ENCODE measurements at places on chromosomes 1 and 21. TPM values are rescaled to one million over a fixed set of nuclear protein-coding genes. Genes with fewer than 3 reads are reported as not detected.

S100A3 gene
- not detected for total RNA-seq

EXO1 gene
- total RNA-seq, result 52.2 TPM

RYR2 gene
- total RNA-seq, result not detected

SAMD13 gene
- 0.34 TPM for total RNA-seq

C8B gene
- not detected for total RNA-seq

BATF3 gene
- total RNA-seq, result 89.8 TPM

ITPKB gene
- 38.5 TPM for total RNA-seq

DNA sequence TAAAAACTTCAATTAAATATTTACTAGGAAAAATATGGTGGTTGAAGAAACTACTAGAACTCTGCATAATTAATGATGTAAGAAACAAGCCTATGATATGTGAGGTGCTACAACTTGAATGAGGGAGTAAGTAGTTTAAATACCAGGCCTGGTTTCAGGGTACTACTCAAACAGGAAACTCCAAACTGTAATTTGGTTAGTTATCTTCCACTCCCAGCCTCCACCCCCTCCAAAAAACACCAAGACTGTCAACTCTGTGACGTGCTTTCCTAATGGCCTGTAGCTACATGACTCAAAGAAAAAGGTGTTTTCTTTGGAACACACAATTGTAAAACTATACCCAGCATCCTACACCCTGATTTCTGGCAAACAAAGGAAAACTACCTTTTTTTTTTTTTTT lies 55.9 kb upstream of the RCC1 start:
- H3K27me3 ChIP-seq, result no peaks in the 10 kb centered on the region
- peak overlapping the region; percentile 47 for H3K4me3 ChIP-seq
- peaks cover 42% of the 10 kb centered on the region for H3K4me1 ChIP-seq
- H3K36me3 ChIP-seq, result peaks cover 4% of the 10 kb centered on the region
- DNase-seq, result peak; percentile 49

- DNase-seq, result no peak
- no peaks in the 10 kb centered on the region for H3K4me1 ChIP-seq
- no peaks in the 10 kb centered on the region for H3K27me3 ChIP-seq
- no peak overlapping the region for H3K27ac ChIP-seq
- H3K36me3 ChIP-seq, result no peaks in the 10 kb centered on the region
- no peak overlapping the region for H3K4me3 ChIP-seq
These were observed 308.8 kb downstream of the AJAP1 start for GRCh38 chr1:4963251-4963650.

DNA sequence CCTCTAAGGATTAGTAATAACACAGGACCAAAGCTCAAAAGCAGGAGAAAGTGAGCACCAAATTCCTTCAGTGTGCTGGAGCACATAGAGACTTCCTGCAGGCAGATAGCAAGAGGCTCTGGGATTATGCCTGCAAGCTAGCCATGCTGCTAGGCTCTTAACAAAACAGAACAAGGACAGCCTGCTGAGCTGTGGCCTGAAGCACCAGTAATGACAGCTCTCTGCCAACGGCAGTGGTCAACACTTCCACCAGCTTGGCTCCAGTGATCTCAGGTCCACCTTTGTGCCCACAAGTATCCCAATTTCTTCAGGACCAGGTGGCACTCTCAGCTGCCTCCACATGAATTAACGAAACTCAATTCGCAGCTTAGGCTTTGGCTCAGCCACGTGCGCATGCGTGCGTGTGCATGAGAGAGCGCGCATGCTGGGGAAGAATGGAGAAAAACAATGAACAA lies 64.2 kb downstream of the SLC45A1 start:
- H3K36me3 ChIP-seq, result peaks cover 19% of the 10 kb centered on the region
- DNase-seq, result no peak
- no peak overlapping the region for H3K27ac ChIP-seq
- H3K27me3 ChIP-seq, result no peaks in the 10 kb centered on the region
- H3K4me1 ChIP-seq, result peaks cover 47% of the 10 kb centered on the region

- no peak overlapping the region for H3K27ac ChIP-seq
- no peaks in the 10 kb centered on the region for H3K27me3 ChIP-seq
- DNase-seq, result no peak
- no peaks in the 10 kb centered on the region for H3K36me3 ChIP-seq
- H3K4me3 ChIP-seq, result no peak overlapping the region
- H3K4me1 ChIP-seq, result no peaks in the 10 kb centered on the region
These were observed 37.6 kb upstream of the DESI2 start for GRCh38 chr1:244615301-244615700.

DNA sequence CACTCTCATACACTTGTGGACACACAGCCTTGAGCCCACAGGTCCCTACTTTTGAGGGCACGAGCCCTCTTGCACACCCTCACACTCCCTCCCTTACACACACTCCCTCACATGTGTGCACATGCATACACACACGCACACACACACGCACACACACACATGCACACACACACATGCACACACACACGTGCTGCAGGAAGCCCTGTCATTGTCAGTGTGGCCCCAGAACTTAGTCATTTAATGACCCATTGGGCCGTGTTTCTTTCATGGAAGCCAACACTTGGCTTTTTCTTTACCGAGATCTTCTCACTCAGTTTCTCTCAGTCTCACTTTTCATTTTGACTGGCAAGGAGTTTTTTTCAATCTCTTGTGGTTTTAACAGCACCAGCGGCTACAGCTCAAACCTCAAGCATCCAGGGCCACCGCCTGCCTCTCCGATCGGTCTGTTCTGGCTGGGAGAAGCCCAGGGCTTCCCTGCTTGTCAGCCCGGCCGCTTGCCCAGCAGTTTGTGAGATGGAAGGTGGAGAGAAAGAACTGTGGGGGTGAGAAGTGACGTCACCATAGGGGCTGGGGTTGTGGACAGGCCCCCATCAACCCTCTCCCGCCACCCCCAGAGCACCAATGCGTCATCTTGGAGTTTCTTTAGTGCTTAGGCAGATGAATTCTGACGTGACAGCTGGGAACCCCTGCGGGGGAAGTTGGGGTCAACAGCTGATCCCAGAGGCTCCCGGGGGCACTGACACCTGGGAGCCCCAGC lies 15.8 kb upstream of the TNFRSF8 start:
- peaks cover 18% of the 10 kb centered on the region for H3K4me1 ChIP-seq
- no peaks in the 10 kb centered on the region for H3K36me3 ChIP-seq
- H3K27me3 ChIP-seq, result no peaks in the 10 kb centered on the region
- DNase-seq, result peak; percentile 71
- no peak overlapping the region for H3K27ac ChIP-seq
- no peak overlapping the region for H3K4me3 ChIP-seq

GRCh38 chr1:50209749-50210148 lies 101.0 kb downstream of the ELAVL4 start:
- H3K36me3 ChIP-seq, result no peaks in the 10 kb centered on the region
- no peak overlapping the region for H3K27ac ChIP-seq
- no peak for DNase-seq
- no peaks in the 10 kb centered on the region for H3K27me3 ChIP-seq

DNA sequence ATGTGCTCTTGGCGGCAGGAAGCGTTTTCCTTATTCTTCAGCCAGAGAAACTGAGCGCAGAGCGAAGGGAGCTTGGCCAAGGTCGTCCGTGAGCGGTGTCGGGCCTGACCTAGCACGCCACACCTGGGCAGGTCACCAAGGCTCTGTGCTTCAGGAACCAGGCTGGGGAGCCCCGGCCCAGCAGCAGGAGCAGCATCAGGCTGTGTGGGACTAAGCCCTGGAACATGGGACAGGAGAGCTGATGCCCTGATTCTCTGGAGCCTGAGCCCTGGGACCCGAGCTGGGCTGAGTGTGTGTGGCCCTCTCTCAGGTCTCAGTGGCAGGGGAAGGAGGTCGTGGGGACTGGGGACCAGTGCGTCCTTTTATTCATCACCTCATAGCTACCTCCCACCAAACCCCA lies 65.2 kb upstream of the ABCG1 start:
- DNase-seq, result no peak
- no peaks in the 10 kb centered on the region for H3K4me1 ChIP-seq
- no peaks in the 10 kb centered on the region for H3K36me3 ChIP-seq
- H3K4me3 ChIP-seq, result no peak overlapping the region
- H3K27ac ChIP-seq, result no peak overlapping the region

GRCh38 chr21:36710729-36711048 lies 11.8 kb downstream of the SIM2 start:
- no peak overlapping the region for H3K27ac ChIP-seq
- no peak for DNase-seq
- H3K4me1 ChIP-seq, result peaks cover 9% of the 10 kb centered on the region
- H3K27me3 ChIP-seq, result peaks cover 77% of the 10 kb centered on the region

GRCh38 chr1:66251546-66251945 lies 282.4 kb upstream of the SGIP1 start:
- H3K4me3 ChIP-seq, result no peak overlapping the region
- H3K27me3 ChIP-seq, result no peaks in the 10 kb centered on the region
- peaks cover 76% of the 10 kb centered on the region for H3K4me1 ChIP-seq

GRCh38 chr1:1283821-1284220 lies 3.6 kb downstream of the SCNN1D start:
- H3K27ac ChIP-seq, result no peak overlapping the region
- no peak overlapping the region for H3K4me3 ChIP-seq
- no peaks in the 10 kb centered on the region for H3K27me3 ChIP-seq
- no peaks in the 10 kb centered on the region for H3K36me3 ChIP-seq

- H3K27ac ChIP-seq, result no peak overlapping the region
- H3K27me3 ChIP-seq, result no peaks in the 10 kb centered on the region
- no peak overlapping the region for H3K4me3 ChIP-seq
These were observed 9.9 kb upstream of the NADK start for GRCh38 chr1:1788136-1788535.

DNA sequence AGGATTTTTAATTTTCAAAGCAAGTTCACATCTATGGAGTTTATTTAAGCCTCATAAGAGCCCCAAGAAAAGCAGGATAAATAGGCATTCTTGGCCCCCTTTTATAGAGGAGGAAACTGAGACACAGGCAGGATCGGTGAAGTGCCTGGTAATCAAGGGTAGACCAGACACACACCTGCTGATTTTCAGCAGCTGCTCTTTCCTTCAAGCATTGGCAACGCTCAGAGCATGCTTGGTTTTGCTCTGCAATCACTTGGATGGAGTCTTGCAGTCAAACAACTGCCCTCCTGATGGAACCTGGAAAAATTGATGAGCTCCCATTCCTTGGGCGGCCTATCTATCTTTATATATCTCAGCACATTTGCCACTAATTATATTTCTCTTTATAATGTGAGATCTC lies 478.9 kb upstream of the CAMK1G start:
- no peak overlapping the region for H3K27ac ChIP-seq
- H3K4me1 ChIP-seq, result no peaks in the 10 kb centered on the region
- DNase-seq, result no peak
- H3K27me3 ChIP-seq, result peaks cover 2% of the 10 kb centered on the region
- no peaks in the 10 kb centered on the region for H3K36me3 ChIP-seq

DNA sequence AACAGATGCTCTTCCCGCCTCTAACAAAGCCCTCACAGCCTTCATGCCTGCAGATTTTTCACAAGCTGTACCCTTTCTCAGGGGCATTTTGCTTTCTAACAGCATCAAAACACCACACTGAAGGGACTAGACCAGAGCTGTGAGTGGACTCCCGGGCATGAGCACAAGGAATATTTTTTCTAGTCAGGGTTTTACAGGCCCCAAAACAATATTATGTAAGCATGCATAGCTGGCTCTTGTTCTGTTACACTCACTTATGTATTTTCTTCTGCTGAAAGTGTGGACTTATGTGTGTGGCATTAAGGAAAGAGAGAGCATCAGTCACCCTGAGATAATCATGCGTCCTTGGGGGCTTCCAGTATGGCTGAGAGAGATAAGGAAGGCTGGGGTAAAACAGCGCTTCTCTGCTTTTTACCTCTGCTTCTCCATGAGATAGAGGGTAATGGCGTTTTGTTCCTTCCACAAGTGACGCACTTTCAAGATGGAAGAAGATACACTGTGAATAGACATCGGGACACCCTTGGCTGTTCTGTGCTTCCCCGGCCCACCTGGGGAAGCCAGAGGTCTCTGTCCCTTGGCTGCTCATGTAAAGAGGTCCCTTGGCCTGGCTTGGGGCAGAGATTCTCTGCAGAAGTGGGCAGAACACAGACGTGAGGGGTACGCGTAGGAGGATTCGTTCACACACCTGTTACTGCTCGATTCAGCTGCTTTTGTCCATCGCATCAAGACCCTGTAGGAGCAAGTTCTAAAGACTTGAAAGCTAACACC lies 266.7 kb upstream of the RAB4A start:
- H3K27ac ChIP-seq, result no peak overlapping the region
- H3K4me3 ChIP-seq, result no peak overlapping the region
- no peak for DNase-seq
- no peaks in the 10 kb centered on the region for H3K36me3 ChIP-seq
- H3K4me1 ChIP-seq, result no peaks in the 10 kb centered on the region

GRCh38 chr1:89936694-89937093 lies 58.2 kb upstream of the ZNF326 start:
- no peak for DNase-seq
- H3K36me3 ChIP-seq, result peaks cover 38% of the 10 kb centered on the region
- H3K27me3 ChIP-seq, result no peaks in the 10 kb centered on the region
- H3K4me1 ChIP-seq, result no peaks in the 10 kb centered on the region

GRCh38 chr1:247362153-247362552 lies 30.5 kb upstream of the ZNF496 start:
- H3K27ac ChIP-seq, result no peak overlapping the region
- no peak overlapping the region for H3K4me3 ChIP-seq
- peaks cover 7% of the 10 kb centered on the region for H3K4me1 ChIP-seq
- no peaks in the 10 kb centered on the region for H3K36me3 ChIP-seq
- H3K27me3 ChIP-seq, result peaks cover 13% of the 10 kb centered on the region

DNA sequence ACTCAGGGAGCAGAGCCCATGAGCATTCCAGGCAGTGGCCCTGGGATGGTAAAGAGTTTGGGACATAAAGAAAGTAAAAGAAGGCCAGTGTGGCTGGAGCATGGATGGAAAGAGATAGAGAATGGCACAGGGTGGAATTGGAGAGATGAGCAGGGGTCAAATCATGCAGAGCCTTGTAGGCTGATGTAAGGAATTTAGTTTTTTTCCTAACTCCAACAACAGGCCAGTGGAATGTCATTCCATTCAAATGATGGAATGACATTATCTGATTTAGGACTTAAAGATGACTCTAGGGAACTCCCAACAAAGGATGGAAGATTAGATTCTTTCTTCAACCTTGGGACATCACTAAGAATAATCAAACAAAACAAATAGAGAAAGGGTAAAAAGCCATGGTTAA lies 12.8 kb upstream of the S100A2 start:
- no peak overlapping the region for H3K4me3 ChIP-seq
- H3K36me3 ChIP-seq, result no peaks in the 10 kb centered on the region
- H3K27ac ChIP-seq, result no peak overlapping the region
- H3K4me1 ChIP-seq, result no peaks in the 10 kb centered on the region

- H3K36me3 ChIP-seq, result no peaks in the 10 kb centered on the region
- peaks cover 2% of the 10 kb centered on the region for H3K27me3 ChIP-seq
- no peak for DNase-seq
- H3K4me1 ChIP-seq, result no peaks in the 10 kb centered on the region
These were observed 36.9 kb upstream of the KLHDC7A start for GRCh38 chr1:18443587-18444520.

Measured in activated T-helper 1 cell treated with anti-CD3 and anti-CD28 coated beads, Interleukin-12 subunit alpha, Interleukin-12 subunit beta, Interleukin-2, Interleukin-4 antibody, amounts not matched to agents 30 ng/mL and 10 ng/mL and 1 ng/mL, durations not matched to agents 14 hours and 24 hours and 36 hours (primary cell).